ENCODE measurements at places on chromosomes 6 and 20.

DNA sequence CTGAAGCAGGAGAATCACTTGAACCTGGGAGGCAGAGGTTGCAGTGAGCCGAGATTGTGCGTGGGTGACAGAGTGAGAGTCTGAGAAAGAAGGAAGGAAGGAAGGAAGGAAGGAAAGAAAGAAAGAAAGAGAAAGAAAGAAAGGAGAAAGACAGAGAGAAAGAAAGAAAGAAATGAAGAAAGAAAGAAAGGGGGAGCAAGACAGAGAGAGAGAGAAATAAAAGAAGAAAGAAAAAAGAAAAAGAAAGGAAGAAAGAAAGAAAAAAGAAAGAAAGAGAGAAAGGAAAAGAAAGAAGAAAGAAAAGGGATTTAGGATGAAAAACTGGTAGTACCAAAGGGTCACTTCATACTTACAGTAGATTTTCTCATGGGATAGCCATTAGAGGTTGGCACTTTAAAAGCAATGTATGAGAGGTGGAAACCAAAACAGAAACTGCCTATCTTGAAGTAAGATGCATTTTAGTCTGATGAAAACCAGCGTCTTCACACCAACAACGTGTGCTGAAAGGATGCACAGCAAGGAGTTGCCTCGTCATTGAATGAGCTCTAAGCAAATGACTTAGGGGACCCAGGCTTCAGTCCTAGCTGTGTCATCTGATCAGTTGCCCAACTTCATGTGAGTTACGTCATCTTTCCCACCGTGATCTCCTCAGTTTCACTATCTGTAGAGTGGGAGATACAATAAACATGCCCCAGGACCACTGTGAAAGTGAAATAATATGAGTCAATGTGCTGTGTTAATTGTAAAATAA is 133.9 kb upstream of the NEDD9 start:
- DNase-seq, result no peak

DNA sequence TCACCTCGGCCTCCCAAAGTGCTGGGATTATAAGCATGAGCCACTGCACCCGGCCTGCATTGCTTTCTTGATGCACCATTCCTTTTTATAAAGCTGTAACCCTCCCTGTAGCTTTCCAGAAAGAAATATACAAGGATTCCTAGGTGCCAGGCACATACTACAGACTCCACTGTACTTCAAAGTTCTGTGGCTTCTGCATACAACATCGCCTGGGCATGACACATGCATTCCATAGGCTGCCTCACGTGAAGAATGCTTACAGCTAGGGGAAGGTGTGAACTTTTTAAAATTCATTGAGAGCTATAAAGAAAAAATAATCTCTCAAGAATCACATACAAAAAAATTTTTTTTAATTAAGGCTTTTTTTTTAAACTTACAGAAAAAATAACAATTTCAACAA is 50.2 kb downstream of the TRAM2 start:
- DNase-seq, result no peak

DNA sequence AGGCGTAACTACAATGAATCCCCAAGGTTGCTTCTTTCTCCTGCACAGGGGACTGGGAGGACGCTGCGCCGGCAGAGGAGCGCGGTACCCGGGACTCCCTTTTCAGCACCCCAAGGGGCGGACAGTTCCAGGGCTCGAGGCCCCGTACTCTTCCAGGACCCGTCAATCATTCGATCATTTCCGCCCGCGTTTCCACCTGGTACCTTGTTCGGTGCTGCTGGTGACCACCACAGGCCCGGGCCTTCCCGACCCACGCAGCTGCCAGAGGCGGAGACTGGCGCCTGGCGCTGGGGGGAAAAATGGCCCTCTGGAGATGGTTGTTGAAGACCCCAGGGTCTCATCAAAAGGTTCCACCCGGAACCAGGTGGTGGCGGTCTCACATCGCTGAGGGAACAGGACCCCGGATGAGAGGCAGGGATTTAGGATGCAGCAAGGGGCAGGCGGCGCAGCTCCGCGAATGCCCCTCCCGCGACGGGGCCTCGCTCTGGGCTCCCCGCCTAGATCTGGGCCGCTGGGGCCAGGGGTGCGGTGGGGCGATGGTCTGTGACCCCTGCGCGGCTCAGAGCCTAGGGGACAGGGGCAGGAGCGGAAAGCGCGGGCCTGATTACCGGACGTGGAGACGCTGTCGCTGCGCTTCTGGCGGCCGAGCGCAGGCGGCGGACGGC is 744 bp downstream of the VSX1 start:
- no peak for DNase-seq

DNA sequence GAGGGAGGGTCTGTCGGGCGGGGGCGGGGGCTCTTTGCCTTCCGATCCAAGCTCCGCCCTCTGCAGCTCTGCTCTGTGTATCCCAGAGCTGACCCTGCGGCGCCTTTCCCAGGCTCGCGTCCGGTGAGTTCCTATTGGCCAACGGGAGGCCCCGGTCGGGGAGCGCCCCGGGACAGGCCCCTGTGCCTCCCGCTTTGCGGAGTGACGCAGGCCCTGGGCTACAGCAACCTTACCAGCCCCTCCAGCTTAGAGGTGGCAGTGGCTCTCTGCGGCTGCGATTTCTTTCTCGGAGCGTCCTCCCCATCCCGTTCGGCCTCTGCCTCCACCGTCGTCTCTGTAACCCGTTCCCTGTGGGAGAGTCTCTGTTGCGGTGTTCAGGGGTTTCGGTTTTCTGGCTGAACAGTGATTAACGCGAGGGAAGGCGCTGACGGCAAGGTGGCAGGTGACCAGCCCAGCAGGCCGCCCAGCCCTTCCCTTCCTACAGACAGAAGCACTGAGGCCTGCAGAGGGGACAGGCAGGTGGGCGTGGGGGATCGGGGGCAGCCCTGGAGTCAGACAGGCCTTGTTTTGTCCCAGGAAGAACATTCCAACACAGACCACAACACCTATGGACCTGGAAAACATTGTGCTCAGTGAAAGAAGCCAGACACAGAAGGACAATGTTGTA is 18.1 kb upstream of the CEBPB start:
- DNase-seq, result no peak

DNA sequence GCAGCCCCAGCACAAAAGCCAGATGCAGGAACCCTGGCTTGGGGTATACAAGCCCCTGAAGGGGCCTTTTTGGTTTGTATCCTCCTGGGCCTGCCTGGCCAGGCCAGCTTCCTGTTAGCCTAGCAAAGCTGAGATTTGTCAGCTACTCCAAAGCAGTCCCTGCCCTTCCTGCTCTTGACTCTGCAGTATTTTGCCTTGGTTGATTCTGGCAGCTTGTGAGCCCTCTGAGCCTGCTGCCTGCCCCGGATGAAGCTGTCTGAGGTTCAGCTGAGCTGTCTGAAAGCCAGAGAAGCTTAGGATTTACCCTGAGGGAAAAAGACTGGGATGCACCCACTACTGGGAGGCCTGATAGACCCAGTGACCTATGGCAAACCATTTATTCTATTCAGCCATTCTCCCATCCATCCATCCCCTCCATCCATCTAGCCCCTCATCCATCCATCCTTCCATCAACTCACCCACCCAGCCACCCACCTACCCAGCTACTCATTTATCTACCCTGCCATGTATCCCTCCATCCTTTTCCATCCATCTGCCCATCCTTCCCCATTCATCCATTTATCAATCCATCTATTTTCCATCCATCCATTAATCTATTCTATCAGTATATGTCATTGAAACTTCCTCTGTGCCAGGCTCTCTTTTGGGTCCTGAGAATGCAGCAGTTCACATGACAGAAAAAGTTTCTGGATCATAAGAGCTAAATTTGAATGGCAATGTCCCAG is 307.5 kb downstream of the DHX35 start:
- no peak for DNase-seq

DNA sequence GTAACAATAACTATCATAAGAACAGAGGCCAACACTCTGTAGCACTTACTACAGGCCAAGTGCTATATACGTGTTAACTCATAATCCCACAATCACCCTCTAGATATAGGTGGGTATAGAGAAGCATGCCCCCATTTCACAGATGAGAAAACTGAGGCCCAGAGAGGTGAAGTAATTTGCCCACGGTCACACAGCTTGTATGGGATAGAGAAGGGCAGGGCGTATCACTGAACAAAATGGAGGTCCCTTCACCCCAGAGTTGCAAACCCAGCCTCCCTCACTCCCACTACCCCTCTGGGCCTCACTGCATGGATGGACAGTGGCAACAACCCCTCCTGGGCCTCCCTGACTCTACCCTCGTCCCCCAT is 31.8 kb upstream of the PTGIS start:
- DNase-seq, result no peak

GRCh38 chr6:79631693-79632172 is 604 bp downstream of the SH3BGRL2 start:
- DNase-seq, result no peak

DNA sequence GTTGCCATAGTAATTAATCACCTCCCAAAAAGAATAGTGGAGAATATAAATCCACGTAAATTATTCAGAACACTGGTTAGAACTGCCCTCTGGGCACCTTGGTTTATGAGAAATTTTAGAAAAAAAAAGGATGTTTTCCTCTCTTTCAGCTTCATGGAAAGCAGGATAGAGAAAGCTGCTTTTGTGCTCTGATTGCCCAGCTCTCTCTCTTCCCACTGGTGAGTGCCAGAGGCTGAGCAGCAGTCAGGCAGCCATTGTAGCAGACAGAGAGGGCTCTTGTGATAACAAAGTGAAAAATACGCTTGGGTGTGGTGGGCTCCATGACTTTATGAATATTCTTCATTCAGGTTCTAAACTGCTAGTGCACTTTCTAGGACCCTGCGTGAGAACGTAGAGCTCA is 26.4 kb downstream of the SLC35F1 start:
- no peak for DNase-seq

GRCh38 chr6:75493400-75494064 is at the start of gene FILIP1:
Gene FILIP1 (minus strand): TSS chr6:75493800. CDS start chr6:75414972, 78,828 bp downstream.
- no peak for DNase-seq

GRCh38 chr20:23096986-23097520 is 10.9 kb upstream of the CD93 start:
- DNase-seq, result no peak
